EL (cell line): ENCODE measurements at places on chromosomes 5 and 9.

DNA sequence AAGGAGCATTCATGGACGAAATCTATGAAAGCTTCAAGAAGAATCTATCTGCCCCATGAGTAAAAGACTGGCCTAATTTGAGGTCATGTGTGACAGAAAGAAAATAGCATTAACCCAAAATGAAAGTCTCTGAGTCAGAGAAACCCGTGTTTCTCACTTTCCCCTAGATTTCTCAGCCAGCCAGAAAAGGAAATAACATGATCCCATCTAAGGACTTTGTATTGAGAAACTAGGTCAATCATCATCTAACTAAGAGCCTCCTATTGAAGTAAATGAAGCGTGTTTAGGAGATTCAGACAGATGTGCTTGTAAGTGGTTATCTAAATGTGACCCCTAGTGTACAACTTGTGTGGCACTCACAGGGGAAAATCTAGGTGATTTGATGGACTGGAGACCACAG, 77.3 kb upstream of the ZNF366 start:
- DNase-seq = no peak

GRCh38 chr9:36940500-36940853, 93.6 kb downstream of the PAX5 start:
- DNase-seq = no peak

DNA sequence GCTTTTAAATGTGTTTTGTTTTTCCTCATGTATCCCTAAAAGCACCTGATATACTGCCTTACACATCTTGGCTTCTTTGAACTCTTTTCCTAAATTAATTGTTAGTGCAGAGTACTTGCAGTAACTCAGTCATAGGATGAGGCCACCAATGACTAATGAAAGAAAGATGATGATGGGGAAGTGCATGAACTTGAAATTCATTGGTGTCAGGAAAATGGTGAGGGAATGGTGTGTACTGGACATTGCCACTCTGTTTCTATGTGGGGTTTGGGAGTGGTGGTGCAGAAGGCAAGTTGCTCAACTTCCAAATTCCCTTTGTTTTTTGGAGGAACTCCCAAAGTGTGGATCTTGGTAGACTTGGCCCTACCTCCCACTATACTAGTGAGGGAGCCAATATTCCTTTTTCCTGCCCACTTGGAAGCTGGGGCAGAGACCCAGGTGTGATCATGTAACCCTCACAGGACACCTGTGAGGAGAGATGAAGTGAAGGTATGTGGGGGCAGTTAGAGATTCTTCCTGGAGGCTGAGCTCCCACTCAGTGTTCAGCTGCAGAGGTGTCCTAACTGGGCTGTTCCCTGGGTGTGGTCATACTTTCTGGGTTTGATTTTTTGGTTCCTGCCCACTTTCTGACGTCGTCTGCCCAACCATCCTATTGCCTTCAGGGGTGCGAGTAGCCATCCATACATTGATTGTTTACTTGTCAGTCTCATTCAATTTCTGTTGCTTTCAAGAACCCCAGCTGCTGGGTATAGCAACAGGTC, 298.5 kb downstream of the MAST4 start:
- no peak for DNase-seq

DNA sequence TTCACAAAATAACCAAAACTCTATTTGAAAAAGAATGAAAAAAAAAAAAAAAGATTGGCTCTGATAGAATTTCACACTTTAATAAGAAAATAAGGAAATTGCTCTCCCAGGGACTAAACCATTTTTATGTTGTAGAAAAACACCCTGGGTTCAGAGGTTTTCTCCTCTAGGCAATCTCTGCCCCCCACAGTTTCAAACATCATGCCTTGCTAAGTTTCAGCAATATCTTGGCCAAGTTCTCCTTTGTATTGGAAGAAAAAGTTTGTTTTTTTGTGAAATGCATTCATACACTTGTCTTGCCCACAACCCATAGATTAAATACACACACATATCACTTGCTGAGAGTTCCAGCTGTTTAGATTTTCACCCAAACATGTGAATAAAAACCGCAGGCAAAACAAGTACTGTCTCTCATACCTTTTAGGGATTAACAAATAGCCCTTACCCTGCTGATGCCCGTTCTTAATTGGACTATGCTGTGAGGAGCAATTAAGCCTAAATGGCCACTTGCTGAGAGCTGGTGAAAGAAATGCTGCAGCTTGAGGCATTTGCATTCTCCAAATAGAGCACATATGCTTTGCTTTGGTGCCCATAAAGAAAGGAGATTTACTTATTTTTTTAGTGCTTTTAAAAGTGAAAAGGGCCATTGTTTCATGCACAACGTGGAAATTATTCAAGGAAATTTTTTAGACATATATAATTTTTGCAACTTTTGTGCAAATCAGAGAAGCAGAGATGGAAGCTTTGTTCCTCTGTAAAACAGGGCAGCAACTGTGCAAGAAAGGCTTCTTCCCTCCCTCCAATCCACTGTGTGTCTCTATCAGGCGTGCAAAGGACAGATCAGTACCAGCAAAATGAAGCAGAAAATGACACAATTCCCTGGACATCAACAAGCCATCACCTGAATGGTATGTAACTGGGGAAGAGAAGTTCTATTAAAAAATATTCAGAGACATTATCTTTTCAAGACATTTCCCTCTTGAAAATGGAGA, 262.4 kb upstream of the KIF2A start:
- DNase-seq = no peak

DNA sequence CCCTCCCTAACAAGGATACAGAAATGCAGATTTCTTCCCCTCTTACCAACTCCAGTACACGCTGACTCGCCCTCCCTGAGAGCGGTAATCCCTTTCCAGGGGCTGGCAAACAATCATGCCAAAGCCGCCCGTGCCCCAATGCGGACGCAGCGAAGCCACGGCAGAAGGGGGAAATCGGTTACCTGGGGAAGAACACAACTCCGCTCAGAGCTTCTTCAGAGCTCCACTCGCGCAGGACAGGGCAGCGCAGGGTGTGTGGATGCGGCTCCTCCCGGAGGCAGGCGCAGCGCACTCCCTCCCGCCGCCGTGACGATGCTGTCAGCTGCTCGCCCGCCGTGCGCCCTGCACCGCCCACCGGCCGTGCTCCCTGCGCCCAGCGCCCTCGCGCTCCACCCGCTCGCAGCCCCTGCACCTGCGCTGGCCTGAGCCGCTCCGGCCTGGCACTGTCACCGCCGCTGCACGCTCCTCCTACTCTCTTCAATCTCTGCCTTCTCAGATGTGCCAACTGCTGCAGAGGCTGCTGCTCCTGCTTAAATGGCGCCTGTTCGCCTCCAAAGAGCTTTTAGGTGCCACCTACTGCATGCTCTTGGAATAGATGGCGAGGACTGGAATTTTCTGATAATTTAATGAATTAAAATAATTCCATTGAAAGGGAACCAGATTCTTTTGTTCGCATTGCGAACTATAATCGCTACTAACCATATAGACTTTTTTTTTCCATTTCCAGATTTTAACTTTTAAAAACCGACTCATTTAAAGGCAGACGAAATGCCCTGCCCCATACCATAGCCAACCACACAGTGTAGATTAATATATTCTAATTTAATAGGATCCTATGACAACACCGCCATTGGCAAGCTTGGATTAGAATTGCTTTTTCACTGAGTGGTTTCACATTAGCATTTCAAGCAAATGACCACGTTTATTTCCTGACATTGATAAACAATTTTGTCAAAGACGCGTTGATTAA, at the start of gene DIRAS2:
Gene DIRAS2 (minus strand): TSS at position 255 of the 970 bp plus-strand sequence. CDS start 28,997 bp downstream, outside the sequence.
- peak; percentile 32 for DNase-seq

DNA sequence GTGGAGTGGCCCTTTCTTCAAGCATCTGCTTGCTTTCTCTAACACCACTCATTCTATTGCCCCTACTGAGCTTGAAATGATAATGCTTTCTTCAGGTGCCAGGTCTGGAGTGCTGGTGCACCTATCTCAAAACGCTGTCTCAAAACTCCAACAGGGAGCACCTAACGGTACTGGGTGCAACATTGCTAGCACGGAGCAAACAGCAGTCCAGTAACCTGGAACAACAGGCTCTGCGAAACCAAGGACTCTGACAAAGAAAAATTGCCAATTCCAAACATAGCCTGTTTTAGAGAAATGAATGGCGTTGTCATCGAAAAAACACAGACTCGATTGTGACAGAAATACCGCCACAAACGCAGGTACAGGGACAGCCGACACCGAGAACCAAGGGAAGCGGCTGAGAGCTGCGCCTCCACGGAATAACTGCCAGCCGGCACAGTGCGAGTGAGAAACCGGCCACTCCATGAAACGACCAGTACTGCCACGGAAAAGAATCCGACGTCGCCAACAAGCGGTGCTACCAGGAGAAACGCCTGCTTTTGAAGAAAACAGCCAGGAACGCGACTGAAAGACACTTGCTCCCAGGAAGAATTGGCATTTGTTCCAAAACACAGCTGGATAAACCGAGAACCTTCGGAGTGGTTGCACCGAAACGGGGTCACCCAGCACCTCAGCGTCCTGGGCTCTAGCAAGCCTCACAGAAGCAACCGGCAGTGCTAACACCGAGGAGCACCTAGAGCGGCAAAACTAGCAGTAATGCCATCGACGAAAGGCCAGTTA, 3.1 kb downstream of the ANXA2R start:
- no peak for DNase-seq

DNA sequence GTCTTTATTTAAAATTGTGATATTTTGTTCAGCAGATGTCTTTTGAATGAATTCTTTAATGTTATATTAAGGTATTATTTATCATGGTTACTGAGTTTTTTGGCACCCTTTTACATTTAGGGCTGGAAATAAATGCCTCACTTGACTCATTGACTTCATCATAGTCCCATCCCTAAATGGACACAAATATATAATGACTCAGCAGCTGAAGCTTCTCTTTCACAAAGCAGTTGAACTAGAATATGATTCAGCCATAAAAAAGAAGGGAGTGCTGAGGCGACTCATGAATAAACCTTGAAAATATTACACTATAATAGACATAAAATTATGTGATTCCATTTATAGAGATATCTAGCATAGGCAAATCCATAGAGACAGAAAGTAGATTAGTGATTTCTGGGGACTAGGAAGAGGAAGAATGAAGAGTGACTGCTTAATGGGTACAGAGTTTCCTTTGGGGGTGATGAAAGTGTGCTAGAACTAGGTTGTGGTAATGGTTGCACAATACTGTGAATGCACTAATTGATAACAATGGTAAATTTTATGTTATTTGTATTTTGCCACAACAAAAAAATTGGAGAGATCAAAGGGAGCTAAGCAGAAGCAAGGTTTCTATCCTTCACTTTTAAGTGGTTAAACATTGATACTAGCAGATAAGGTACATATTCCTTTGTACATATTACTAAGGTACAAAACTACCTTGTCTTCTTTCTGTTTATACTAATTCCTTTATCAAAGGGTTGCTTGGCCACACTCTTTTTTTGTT, 449.6 kb downstream of the NTRK2 start:
- DNase-seq = no peak

GRCh38 chr5:52846182-52846842, 58.6 kb downstream of the ITGA1 start:
- no peak for DNase-seq

DNA sequence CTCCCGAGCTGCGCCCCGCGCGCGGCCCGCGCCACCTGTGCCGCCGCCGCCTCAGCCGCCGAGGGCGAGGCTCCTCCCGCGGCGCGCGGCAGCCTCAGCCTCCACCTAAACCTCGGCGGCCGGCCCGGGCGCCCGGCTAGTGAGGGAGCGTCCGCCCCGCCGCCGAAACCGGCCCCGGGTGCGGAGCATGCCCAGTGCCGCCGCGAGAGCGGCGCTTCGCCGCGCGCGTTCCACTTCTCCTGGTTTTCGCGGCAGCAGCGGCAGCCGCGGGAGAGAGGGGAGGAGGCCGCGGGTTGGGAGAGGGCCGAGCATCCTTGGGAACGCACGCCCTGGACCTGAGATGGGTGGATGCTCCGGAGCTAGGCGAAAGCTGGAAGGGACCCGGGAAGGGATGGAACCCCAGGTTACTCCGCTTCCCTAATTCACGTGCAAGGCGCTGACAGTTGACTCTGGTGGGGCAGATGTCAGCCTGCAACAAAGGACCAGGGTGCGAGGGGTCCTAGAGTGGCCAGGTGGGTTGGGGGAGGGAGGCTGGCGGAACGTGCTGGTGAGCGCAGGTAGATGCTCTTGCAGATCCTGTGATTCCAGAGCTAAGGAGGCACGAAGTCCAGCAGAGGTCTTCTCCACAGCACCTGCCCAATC, at the start of gene CTNND2:
Gene CTNND2 (minus strand): TSS at position 182 of the 642 bp plus-strand sequence. CDS start 593 bp downstream, outside the sequence.
- no peak for DNase-seq

DNA sequence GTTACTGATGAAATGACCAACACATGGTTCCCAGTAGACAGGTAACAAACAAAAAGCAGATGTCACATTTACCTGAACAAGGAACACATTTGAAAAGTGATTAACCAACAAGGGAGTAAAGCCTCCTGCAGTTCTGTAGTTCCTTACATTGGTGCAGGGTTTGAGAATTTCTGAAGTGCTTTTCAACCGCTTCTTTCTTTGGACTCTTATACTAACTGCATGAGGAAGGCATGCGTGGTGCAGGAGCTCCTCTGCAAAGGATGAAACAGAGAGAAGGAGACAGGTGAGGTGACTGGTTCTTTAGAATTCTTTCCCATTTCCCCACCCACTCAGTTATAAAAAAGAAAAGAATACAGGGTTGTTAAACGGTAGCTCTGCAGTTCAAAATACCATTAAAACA, 4.6 kb upstream of the IL9 start:
- no peak for DNase-seq

GRCh38 chr5:127441799-127442484, 75.5 kb upstream of the PRRC1 start:
- DNase-seq = peak; percentile 34

DNA sequence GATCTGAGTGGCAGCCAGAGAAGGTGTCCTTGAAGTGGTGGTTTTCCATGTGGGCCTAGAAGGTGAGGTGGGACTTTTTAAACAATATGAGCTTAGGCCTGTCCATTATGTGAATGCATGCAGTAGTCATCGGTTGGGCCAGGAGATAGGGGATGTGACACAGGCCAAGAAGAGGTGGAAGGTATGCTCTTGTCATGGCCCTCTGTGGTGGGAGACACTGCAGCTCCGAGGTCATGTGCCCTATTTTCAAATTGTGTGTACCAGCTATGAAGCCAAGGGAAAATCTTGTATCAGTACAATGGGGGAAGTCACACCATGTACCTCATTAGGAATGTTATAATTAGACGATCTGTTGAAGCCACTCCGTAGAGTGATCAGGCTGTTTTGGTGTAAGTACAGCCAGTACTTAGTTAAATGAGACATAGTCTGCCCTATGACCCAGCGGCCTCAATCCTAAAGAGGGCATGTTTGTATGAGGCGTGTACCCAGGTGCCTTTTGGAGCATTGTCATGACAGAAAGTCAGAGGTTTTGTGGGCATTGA, 280.1 kb downstream of the MAST4 start:
- DNase-seq = no peak

GRCh38 chr9:126131066-126132010, 195.3 kb upstream of the MVB12B start:
- no peak for DNase-seq

DNA sequence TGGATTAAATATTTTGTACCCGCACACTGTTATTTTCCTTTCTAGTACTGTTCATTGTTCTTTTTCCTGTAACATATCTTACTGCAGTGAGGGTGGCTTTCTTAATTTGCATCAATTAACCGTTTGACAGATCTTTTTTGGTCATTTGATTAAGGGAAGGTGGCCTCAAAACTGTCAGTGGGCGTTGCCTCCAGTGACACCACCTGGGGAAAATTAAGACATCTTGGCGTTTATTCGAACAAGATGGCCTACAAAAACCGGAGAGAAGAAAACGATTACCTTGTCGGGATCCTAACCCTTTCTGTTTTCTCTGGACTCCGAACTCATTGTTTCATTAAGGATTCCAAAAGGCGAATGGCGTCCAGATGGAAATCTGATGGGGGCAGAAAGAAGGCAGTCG, 2.0 kb downstream of the BASP1 start:
- no peak for DNase-seq
